ENCODE measurements at places on chromosomes 2 and 18.

DNA sequence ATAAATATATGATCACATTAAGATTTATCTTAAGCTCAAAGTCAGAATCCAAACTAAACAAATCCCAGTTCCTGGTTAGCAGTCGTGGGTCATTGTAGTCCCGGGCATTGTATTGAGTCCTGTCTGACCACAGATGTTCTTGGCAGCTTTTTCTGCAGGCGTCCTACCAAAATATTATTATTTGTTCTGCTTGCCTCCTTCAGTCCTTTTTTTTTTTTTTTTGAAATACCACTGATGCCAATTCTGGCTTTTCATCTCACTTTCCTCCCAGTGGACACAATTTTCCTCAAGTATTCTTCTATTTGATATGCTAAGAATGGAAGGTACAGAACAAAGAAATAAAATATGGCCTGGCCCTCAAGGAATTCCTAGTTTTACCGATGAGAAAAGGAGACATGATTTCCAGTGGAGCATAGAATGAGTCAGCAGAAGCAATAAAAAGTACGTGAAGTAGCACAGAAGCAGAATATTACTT is 151.6 kb downstream of the CSRNP3 start:
- DNase-seq, result no peak

DNA sequence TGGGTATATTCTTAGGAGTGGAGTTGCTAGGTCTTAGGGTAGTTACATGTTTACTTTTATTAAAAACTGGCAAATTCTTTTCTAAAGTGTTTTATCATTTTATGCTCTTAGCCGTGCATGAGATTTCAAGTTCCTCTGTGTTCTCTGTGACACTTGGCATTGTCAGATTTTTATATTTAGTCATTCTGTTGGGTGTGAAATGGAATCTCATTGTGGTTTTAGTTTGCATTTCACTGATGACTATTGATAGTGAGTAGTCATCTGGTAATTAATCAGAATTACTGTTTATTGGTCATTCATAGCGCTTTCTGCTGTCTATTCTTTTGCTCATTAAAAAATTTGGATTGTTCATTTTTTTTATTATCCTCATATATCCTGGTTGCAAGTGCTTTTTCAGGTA is 34.1 kb downstream of the RAB3GAP1 start:
- DNase-seq, result no peak

GRCh38 chr2:181255651-181256050 is 201.5 kb upstream of the ITGA4 start:
- DNase-seq, result no peak

GRCh38 chr2:24471662-24472061 is 19.4 kb upstream of the NCOA1 start:
- no peak for DNase-seq

- DNase-seq, result no peak
These were observed 82.0 kb upstream of the PPM1B start for GRCh38 chr2:44086629-44087028.

DNA sequence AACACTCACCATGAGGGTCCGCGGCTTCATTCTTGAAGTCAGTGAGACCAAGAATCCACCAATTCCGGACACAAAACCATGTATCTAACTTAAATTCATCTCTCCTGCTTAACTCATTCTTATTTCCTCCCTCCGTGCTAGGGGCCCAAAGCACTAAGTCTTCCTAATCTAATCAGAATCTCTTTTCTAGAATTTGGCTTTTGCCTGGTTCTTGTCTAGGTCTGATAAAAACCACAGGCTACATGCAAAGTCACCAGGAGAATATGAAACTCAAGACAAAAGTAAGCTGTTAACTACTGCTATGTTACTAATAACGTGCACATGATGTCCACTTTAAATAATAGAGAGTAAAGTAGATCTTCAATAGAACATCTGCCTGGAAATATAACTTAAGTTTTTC is 69.9 kb downstream of the TRIP12 start:
- no peak for DNase-seq

DNA sequence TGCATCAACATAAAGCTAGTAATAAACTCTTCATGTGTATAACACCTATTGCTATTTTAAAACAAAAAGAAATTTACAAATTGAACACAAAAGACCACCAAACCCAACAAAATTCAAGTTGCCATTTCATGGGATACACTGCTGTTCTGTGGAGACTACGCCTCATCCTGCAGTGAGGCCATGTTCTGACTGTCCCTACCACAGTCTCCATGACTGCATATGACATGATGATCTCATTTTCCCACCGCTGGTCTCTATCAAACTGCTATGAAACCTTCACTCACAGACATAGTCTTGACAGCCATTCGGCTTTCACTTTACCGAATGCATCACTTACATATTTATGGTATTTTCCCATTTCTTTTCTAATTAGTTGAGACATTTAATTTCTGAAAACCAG is 21.2 kb upstream of the VWA3B start:
- no peak for DNase-seq

GRCh38 chr2:73000808-73001570 is 70.5 kb downstream of the SFXN5 start:
- DNase-seq, result no peak

DNA sequence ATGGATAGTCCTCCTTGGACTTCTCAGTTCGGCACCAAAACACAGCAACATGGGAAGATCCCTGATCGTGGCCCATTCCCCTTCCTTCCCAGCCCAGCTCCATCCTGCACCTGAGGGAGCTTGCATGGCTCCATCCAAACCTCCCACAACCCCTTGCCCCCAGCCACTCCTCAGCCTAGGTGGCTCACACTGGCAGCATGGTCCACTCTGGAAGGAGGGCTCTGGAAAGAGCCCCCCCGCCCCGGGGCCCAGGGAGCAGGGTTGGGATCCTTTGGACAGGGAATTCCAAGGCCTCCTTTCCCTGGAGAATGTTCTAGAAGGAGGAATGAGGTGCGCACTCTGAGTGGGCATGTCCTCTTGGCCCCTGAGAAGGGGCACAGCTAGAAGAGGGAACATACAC is 62.8 kb upstream of the ID2 start:
- no peak for DNase-seq

GRCh38 chr2:32424739-32425138 is 67.9 kb downstream of the BIRC6 start:
- DNase-seq, result no peak

GRCh38 chr18:9568186-9568585 is 46.2 kb downstream of the PPP4R1 start:
- no peak for DNase-seq

DNA sequence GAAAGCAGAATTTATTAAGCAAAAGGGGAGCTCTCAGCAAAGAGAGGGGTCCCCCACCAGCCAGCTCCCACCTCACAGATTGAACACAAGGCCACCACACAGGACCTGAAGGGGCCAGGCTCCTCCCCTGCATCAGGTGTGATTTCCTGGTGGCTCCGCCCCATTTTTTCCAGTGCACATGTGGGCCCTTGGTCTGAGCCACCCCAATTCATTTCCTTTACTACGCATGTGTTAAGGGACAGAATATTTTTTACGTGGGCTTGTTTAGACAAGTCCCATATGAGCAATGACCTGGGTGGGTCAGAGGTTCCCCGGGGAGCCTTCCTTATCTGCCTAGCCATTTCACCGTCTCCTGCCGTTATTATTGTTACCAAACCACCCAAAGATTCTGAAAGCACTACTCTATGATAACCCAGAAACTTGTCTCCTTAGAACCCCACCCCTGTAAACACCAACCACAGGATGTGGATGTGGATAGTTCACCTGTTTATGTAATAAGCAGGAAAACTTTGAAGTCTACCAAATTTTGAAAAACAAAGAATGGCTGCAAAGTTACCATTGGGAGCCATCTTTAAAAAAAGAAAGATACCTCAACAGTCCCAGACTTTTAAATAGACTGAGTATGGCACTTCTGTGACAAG is 191.7 kb downstream of the CD226 start:
- no peak for DNase-seq

GRCh38 chr18:57446322-57446721 is 11.1 kb downstream of the ONECUT2 start:
- DNase-seq, result no peak

DNA sequence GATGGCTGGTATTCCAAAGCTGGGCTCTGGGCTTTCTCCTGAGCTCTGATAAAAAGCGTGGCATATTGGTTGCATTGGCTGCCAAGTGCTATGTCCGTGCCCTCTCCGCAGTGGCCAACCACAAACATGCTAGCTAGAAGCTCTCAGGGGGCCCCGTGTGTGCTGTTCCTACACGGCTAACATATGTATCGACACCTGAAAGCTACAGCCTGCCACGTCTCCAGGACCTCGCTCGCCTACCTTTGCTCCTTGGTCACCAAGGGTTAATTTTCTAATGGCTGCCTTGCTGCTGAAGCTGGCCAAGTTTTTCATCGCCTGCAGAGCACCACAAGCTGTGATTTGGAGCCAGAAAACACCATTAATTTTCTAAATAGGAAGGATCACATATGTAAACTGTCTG is 888.4 kb downstream of the BCL11A start:
- no peak for DNase-seq

DNA sequence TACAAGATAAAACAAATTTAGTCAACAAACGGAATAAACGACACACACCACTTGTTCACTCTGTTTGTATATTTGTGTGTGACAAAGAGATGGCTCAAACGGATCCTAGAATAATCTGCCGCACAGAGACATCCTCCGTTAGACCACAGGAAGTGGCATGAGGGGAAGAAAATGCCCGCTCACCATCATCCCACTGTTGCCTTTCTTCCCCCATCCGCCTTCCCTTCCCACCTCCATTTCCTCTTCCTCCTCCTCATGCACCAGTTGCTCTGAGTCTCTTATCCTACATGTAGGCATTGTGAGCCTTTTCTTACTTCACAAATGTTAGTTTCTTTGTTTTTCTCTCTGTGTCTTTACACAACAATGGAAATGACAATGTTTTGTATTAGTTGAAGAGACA is 228.5 kb upstream of the SMIM21 start:
- no peak for DNase-seq

DNA sequence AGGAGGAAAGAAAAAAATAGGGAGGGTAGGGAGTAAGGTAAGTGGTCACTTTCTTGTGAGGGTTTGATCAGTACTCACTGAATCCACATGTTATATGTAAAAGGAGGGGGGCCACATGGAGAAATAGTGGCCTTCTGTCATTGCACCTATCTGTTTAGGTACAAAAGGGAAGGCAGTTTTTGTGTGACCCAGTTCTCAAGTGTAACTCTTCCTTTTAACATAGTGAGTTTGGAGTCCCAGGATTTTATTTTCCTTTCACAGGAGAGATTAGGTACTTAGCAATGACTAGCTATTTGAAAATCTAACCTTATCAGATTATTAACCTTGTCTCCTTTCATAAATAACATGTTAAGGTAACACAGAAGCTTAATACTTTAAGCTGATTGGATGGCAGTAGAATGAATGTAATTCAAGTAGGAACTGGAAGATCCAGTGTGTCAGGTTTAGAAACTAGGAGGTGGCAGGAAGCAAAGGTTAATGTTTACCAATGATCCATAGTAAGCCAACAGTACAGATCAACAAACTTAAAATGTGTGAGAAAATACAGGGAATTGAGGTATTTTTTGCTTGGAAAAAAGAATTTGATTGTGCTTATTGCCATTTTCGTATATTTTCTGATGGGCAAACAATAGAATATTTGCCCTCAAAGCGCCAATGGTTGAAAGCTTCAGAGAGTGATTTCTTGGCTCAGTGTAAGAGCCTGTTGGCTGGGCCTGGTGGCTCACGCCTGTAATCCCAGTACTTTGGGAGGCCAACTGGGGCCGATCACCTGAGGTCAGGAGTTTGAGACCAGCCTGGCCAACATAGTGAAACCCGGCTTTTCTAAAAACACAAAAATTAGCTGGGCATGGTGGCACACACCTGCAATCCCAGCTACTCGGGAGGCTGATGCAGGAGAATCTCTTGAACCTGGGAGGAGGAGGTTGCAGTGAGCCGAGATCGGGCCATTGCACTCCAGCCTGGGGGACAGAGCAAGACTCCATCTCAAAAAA is 11.3 kb downstream of the HNMT start:
- DNase-seq, result no peak

- DNase-seq, result peak; percentile 49
These were observed 16.8 kb upstream of the HES6 start for GRCh38 chr2:238256594-238257104.
